Tongue (tissue), 3 donors: ENCODE measurements at places on chromosomes 5 and 9.
A peak's percentile ranks its signal among the peaks of the same experiment; 100 is the strongest.

DNA sequence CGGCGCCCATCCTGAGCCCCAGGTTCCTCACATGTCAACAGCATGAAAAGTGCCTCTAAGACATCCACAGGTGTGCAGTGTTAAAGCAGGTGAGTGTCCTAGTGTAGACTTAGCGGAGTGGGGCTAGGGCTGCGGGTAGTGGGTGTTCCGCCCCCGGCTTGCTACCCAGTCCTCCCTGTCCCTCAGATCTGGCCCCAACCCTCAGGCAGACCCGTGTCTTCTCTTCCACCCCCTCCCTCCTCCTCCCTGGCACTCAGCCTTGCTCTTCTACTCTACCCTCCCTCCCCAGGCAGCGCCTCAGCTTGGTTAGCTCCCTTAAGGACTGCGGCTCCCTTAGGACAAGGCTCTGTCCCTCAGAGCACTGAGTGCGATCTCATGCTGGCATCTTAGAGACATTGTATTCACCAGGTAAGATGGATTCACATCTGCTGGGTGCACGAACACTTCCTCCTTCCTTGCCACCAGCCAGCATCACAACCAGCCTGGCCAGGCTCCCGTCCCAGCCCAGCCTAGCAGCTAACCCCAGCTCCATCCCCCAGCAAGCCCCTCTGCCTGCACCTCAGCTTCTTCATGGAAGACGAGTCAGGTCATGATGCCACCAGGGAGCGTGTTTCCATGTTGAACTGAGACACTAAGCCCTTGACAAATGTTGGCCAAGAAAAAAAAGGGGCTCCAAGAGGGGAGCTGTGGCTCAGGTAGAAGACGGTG, 46.8 kb downstream of the NSUN2 start:
- DNase-seq = no peak

- no peak for DNase-seq
Measured at GRCh38 chr5:151598984-151599383, 7.9 kb upstream of the FAT2 start.

- peak; percentile 5 for DNase-seq
Measured at GRCh38 chr5:51388488-51389287, 5.4 kb downstream of the ISL1 start.

- no peak for DNase-seq
Measured at GRCh38 chr9:136646827-136647711, 15.6 kb upstream of the EGFL7 start.

DNA sequence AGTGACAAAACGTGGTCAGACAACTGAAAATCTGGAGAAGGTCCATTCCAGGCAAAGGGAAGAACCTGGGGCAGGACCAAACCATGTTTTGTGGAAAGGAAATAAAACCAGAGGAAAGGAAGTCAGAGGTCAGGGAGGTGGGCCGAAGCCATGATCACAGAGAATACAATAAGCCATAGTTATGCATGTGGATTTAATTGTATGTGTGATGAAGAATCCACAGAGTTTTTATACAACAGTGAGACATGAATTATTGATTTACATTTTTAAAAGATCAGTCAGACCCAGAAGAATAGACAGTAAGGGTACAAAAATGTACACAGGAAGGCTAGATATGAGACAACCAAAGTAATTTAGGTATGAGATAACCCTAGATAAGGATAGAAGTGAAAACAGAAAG, 20.8 kb downstream of the TTC33 start:
- DNase-seq = no peak

DNA sequence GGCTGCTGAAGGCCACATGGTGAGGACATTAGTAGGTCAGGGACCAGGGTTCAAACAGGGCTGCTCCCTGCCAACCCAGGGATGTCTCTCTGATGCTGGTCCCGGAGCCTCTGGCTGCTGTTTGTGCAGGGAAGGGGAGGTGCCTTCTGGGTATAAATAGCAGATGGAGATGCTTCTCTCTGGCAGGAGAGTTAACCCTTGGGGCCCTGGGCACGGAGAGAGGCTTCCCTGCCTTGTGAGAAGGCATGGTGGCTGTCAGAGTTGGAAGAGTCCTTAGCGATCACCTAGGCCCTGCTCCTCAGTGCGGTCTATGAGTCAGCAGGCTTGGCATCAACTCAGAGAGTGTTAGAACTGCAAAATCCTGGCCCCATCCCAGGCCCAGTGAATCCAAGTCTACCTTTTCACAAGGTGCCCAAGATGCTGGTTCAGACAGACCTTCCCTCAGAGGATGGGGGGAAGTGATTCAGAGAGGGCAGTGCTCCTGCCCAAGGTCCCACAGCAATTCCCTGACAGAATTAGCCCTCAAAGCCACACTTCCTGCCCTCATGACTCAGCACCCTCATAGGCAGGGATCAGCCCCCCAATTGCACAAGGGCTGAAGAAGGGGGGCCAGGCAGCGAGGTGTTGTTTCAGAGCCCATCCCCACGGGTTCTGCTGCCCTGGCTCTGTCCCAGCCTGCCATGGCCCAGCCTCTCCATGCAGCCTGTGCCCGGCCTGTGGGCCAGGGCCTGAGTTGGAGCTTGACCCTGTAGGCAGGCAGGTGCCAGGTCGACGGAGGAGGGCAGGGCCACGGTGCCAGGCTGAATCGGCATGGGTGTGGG, 25.6 kb downstream of the CAMK2A start:
- peak; percentile 45 for DNase-seq

DNA sequence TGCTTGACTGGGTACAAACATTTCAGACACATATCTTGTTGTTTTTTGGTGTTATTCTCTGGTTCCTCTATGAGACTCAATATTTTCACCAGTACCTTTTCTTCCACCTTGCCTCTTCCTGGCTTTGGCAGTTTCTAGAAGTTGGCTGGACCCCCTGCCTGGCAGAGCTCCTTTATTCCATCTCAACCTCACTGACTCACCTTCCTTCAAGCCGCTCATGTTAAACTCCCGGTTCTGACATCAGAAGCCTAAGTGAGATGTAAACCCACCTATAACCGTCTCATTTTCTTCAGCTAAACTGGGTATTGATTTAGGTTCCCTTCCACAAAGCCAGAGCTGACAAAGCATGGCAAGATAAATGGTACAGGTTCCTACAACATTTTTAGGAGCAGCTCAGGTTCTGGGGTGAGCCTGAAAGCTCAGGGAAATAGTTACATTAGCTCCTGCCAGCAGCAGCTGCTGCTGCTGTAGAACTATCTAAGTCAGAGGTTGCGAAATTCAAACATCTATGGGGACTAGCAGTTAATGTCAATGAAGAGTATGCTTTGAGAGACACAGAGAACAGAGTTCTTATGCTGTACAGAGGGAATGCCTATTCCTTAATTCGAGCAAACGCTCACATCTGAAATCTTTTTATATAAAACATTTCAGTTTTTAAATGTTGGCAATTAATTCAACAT, 197.1 kb upstream of the NR3C1 start:
- DNase-seq = no peak

DNA sequence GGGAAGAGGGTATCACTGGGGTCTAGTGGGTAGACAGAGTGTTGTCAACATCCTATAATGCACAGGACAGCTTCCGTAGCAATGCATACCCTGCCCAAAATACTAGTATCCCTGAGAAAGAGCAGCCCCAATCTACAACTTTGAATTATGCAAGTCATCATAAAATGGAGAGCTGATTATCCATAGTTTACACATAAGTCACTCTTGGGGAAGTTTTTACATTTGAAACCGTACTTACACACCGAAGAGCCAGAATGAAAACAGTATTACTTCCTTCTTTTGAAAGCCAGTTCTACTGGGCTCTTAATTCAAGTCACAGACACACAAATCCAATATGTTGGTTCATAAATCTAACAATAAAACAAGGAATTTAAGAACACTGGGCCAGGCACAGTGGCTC, 21.6 kb downstream of the RNF145 start:
- no peak for DNase-seq

DNA sequence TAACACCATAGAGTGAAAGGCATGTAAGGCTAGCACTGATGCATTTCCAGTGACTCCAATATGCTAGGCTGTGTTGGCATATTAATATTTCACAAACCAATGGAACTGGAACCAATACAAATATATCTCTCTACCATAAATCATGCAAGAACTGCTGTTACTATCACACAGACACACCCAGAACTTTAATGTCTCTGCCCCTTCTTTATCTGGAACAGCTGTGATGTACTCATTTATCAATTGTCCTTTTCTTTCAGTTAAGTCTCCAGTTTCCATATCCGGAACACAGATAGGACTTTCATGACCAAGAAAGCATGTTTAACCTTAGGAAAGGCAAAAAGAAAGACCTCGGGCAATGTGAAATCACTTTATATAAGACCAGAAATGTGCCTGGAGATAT, 70.3 kb downstream of the SPTLC1 start:
- no peak for DNase-seq

DNA sequence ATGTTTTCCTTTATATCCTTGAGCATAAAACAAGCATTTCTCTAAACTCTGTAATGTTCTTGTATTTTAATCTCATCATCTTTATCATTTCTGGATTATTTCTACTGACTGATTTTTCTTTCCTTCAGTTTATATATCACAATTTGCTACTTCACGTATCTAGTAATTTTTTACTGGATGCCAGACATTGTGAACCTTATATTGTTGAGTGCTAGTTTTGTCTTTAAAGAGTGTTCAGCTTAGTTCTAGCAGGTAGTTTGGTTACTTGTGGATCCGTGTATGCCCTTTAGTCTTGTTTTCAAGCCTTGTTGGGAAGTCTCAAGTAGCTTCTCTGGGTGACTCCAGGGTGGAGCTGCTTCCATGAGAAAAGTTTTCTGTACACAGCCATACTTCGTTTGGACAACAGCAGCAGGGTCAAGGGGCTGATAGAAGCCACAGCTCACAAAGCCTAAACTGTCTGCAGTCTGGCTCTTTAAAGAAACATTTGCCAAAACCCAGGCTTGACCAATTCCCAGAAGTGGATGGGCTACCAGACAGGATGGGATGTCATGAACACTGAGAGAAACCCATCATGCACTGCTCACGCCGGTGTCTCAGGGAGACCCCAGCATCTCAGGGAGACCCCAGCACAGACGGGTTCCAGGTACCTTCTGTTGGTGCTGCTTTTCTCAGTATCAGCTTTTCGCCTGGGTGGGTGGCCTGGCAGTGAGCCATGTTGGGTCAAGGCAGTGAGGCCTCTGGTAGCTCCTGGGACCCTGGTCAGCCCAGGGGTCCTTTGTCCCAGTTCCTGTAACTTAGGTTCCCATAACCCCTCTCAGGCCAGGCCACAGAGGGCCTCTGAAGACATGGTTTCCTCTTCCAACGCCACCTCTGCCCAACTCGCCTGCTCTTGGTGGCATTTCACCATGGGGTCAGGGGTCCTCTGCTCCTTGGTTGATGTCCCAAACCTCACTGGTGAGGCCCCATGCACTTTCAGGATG, 29.1 kb downstream of the TRIP13 start:
- DNase-seq = no peak

GRCh38 chr5:126531543-126532120, 63.4 kb downstream of the ALDH7A1 start:
- DNase-seq = peak; percentile 71

DNA sequence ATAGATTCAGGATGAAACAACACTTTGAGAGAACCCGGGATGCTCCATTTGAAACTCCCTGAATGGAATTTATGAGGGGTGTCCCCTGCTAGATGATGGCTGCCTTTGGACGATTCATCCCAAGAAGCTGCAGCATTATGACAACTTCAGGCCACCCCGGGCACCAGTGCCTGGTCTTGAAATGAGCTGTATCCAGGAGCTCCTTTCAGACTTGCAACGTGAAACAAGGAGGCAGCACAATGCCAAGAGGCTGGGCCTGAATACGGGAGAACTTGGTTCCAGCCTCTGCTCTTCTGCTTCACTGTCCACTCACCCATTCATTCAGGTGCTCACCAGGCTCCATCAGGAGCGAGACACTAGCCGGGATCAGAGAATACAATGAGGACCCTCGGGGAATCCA, 78.3 kb downstream of the STK10 start:
- no peak for DNase-seq

DNA sequence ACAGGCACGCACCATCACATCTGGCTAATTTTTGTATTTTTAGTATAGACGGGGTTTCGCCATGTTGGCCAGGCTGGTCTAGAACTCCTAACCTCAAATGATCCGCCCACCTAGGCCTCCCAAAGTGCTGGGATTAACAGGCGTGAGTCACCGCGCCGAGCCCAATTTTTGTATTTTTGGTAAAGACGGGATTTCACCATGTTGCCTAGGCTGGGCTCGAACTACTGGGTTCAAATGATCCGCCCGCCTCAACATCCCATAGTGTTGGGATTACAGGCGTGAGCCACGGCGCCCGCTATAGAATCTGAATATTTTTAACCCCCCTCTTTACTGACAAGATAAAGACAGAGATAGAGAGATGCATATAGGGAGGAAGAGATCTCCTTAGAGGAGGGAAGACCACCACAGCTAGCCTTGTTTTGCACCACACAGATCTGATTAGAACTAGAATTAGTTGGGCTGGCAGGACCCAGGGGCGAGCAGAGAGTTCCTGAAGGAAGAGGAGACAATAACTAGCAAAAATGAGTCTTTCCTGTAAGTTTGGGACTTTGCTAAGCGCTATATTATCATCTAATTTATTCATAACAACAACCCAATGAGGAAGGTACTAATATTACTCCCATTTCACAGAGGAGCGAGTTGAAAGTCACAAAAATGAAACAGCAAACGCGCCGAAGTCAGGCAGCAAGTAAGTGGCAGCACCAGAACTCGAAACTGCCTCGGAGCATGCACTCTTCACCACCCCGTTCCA, 1.5 kb upstream of the ANKHD1 start:
- no peak for DNase-seq

GRCh38 chr9:136594492-136594891, 48.6 kb upstream of the NOTCH1 start:
- DNase-seq = no peak

DNA sequence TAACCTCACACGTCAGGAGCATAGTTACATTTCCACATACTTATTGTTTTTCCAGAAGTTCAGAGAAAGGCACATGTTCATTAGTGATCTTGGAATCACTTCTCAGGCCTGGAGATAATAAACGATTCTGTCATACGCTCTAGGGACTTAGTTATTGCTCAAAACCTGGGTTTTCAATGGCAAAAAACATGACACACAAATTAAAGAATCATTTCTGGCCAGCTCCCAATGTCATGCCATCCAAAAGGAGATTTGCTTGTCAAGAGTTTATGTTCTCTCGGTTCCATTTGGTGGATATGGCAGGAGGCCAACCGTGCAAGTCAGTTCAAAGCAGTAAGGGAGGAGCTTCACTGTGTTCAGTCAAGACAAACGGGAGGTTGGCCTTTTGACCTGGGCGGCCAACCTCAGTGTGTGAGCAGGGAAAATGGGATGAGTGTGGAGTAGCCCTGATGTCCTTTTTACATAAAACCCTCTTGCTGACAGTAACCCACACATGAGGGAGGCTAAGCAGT, 123.4 kb downstream of the NXNL2 start:
- DNase-seq = peak; percentile 78
